Small intestine (tissue), 16 donors: ENCODE measurements at places on chromosomes 5 and 9.

DNA sequence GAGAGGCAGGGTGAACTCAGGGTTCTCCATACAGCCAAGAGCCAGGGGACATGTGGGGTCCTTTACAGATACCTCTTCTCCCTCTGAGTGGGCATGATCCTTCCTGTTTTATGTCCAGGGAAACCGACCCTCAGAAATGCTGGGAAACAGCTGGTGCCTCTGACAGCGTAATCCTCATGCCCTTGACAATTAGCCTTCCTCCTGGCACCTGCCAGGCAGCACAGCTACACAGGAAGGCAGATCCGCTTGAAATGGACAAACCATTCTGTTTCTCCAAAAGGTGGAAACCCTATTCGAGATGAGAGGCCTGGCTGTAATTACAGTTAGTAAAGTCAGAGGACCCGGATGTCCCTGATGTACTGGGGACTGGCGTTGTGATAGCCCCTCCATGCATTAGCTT lies 7.2 kb downstream of the ERGIC1 start:
- no peaks in the 10 kb centered on the region for H3K27me3 ChIP-seq
- no peak overlapping the region for H3K4me3 ChIP-seq
- peaks cover 5% of the 10 kb centered on the region for H3K4me1 ChIP-seq
- peaks cover 59% of the 10 kb centered on the region for H3K36me3 ChIP-seq

- no peak overlapping the region for H3K4me3 ChIP-seq
- H3K4me1 ChIP-seq: no peaks in the 10 kb centered on the region
- no peaks in the 10 kb centered on the region for H3K36me3 ChIP-seq
- H3K27me3 ChIP-seq: no peaks in the 10 kb centered on the region
- no peak overlapping the region for H3K27ac ChIP-seq
- DNase-seq: no peak
Measured at GRCh38 chr5:123559434-123559775, 47.4 kb downstream of the CSNK1G3 start.

GRCh38 chr5:140220032-140220697 lies 45.2 kb downstream of the CYSTM1 start:
- no peaks in the 10 kb centered on the region for H3K36me3 ChIP-seq
- DNase-seq: no peak
- peaks cover 37% of the 10 kb centered on the region for H3K4me1 ChIP-seq
- no peaks in the 10 kb centered on the region for H3K27me3 ChIP-seq
- H3K27ac ChIP-seq: peak overlapping the region; percentile 76

- H3K4me1 ChIP-seq: no peaks in the 10 kb centered on the region
- H3K4me3 ChIP-seq: no peak overlapping the region
- no peaks in the 10 kb centered on the region for H3K36me3 ChIP-seq
- peak; percentile 8 for DNase-seq
Measured at GRCh38 chr5:102591650-102592049, 92.8 kb upstream of the SLCO6A1 start.

GRCh38 chr5:158725297-158725851 lies 374.3 kb downstream of the EBF1 start:
- DNase-seq: peak; percentile 1
- H3K36me3 ChIP-seq: no peaks in the 10 kb centered on the region
- no peaks in the 10 kb centered on the region for H3K27me3 ChIP-seq
- H3K27ac ChIP-seq: no peak overlapping the region
- H3K4me1 ChIP-seq: no peaks in the 10 kb centered on the region

DNA sequence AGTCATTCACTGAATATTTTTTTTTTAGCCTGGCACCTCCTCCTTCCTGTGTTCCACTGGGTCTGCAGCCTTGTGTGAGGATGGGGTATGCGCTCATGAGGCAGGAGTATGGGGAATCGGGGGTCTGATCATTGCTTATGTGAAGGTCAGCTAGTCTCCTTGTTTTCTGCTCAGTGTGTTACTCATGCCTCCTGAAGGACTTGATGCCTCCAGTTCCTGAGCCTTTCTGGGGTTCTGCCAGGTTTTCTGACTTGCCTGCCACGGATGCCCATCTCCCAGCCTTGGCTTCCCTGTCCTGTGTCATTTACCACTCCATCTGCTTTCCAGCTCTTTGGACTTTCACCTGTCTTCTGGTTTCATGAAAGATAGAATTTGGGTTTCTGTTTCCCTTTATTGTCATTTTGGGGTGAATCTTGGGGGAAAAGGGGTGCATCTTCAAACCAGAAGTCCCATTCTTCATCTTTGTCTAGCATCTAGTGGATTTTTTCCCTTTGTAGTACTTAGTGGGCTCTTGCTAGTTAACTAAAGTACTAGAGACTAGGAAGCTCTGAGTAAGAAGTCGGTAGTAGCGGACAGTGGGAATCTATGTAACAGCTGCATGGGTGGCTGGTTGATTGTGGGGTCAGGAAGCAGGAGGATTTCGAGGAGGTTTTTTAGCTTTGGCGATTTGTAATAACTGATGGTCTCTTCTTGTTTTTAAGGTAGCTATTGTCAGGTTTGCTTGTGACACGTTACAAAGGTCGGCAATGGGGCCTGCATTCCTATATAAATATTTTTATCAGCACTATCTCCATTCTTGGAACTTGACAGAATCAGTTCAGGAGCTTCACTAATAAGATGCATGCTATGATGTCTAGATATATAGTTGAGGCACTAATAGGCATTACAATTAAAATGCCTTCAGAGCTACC lies 8.2 kb downstream of the OTULIN start:
- peaks cover 16% of the 10 kb centered on the region for H3K4me1 ChIP-seq
- H3K27me3 ChIP-seq: no peaks in the 10 kb centered on the region
- H3K27ac ChIP-seq: no peak overlapping the region
- no peak overlapping the region for H3K4me3 ChIP-seq
- peak; percentile 14 for DNase-seq

DNA sequence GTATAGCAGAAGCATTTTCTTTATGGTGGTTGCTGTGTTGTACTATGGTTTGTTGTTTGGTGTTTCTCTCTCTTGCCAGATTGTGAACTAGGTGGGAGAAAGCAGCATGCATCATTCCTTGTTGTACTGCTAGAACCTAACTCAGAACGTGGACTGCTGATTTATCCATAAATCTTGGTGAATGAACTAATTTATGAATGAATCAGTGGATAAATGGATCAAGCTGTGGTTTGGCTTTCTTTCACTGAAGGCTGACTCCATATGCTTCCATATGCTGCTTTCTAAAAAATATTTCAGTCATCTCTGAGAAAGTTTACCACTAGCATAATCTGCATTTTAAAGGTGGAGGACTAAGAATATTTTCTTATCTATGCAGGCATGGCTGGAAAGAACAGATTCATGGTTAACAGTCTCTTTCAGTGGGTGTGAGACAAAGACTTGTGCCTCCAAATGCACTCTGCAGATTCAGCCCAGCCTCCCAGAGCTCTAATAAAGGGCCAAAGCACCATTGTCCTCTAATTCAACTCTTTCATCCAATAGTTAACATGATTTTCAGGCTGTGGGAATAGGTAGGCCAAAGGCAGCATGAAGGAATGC lies 237.7 kb downstream of the SH3GL2 start:
- no peaks in the 10 kb centered on the region for H3K36me3 ChIP-seq
- no peak overlapping the region for H3K4me3 ChIP-seq
- H3K4me1 ChIP-seq: no peaks in the 10 kb centered on the region
- no peak overlapping the region for H3K27ac ChIP-seq
- H3K27me3 ChIP-seq: no peaks in the 10 kb centered on the region

DNA sequence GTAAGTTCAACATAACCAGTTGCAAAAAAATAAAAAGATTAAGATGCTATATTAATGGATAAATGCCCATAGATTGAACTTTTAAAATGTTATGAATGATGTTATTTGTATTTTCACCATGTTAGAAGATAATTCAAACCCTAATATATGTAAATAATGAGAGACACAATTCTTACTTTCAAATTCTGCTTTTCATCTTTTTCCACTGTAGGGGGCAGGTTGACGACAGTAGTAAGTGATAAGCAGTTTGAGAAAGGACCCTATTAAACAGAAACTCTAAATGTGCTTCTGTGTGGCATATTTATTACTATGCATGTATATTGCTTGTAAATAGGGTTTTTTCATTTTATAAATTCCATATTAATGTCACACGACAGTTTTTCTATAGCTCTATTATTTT lies 591.1 kb downstream of the SEMA5A start:
- H3K36me3 ChIP-seq: no peaks in the 10 kb centered on the region
- no peak overlapping the region for H3K4me3 ChIP-seq
- H3K4me1 ChIP-seq: no peaks in the 10 kb centered on the region
- no peak for DNase-seq

DNA sequence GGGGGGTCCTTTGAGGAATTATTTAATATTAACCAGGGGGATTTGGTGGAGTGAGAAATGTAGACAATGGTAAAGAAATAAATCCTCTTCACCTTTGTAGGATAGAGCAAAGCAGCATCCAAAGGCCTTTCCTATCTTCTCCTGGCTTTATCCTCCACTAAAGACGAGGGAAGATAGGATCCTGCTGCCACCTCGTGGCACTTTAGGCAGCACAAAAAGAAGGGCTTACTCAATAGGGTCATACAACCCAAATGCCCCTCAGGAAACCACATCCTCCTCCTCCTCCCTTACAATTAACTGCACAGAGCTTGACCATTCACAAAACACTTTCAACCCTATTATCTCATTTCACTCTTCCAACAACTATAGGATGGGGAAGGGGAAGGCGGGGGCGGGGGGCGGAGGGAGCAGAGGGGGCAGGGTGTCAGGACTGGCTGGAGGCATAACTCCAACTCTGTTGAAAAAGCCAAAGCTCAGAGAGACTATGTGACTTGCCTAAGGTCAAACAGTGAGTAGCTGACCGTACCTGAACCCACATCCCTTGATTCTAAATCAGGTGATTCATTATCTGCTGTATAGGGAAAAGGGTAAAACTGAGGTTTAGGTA lies 45.4 kb upstream of the MYOT start:
- H3K36me3 ChIP-seq: no peaks in the 10 kb centered on the region
- H3K4me3 ChIP-seq: no peak overlapping the region
- no peaks in the 10 kb centered on the region for H3K4me1 ChIP-seq
- no peaks in the 10 kb centered on the region for H3K27me3 ChIP-seq
- peak; percentile 65 for DNase-seq

DNA sequence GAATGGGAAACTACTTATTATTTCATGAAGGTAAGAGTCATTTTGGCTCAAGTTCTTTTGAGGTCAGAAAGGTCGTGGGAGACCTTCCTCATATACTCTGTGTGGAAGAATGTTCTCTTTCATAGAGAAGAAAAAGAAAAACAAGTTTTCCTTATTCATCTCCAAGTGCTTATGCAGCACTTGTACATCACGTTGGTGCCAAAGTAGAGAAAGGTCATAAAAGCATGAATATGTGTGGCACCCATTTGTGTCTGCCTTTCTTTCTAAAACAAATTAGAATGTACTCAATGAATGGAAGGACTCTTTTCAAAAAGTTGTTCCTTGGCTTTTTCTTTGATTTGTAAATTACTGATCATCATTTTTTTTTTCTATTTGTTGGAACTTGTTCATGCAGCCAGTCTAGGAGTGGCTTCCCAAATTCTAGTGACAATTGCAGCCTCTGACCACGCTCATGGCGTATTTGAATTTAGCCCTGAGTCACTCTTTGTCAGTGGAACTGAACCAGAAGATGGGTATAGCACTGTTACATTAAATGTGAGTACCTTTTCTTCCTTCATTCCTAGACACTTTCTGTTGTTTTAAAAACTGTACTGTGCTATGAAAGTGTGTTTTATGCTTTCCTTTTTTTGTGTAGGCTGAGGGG lies 122.4 kb downstream of the ADGRV1 start:
- no peaks in the 10 kb centered on the region for H3K4me1 ChIP-seq
- H3K27me3 ChIP-seq: no peaks in the 10 kb centered on the region

DNA sequence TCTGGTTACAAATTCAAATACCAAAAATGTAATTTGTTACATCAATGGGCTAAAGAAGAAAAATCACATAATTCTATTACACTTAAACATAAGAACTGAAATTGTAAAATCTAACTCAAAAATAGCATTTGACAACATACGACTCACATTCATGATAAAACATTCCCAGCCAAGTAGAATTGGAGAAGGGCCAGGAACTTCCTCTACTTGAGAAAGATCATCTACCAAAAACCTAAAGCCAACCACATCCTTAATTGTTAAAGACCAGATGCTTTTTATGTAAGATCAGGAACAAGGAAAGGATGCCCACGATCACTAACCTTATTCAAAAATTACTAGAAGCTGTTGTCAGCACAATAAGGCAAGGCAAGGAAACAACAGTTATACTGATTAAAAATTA lies 1819.8 kb upstream of the C9orf72 start:
- H3K27ac ChIP-seq: no peak overlapping the region
- H3K4me3 ChIP-seq: no peak overlapping the region
- no peak for DNase-seq
- H3K4me1 ChIP-seq: no peaks in the 10 kb centered on the region

- no peaks in the 10 kb centered on the region for H3K4me1 ChIP-seq
- H3K36me3 ChIP-seq: no peaks in the 10 kb centered on the region
- H3K4me3 ChIP-seq: no peak overlapping the region
Measured at GRCh38 chr5:15446552-15446951, 53.4 kb upstream of the FBXL7 start.

DNA sequence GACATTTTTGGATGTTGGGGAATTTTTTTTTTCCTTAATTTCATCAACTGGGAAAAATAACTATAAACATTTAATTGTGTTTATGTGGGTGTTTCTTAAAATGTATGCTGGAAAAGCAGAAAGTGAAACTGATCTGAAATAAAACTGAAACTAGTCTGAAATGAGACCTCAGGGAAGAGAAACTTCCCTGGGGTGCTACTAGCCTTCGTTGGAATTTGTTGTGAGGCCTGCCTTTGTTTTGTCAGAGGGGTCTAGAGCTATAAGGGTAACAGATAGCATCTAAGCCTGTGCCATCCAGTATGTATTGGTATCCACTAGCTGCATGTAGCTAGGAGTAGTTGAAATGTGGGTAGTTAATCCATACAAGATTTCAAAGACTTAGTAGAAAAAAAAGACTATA lies 10.4 kb downstream of the ZNF618 start:
- peak overlapping the region; percentile 31 for H3K4me3 ChIP-seq
- H3K4me1 ChIP-seq: no peaks in the 10 kb centered on the region
- no peak overlapping the region for H3K27ac ChIP-seq
- H3K36me3 ChIP-seq: no peaks in the 10 kb centered on the region
- no peaks in the 10 kb centered on the region for H3K27me3 ChIP-seq

- H3K27ac ChIP-seq: no peak overlapping the region
- no peaks in the 10 kb centered on the region for H3K36me3 ChIP-seq
- no peak overlapping the region for H3K4me3 ChIP-seq
- no peaks in the 10 kb centered on the region for H3K4me1 ChIP-seq
Measured at GRCh38 chr9:3035579-3036332, 191.9 kb upstream of the PUM3 start.

DNA sequence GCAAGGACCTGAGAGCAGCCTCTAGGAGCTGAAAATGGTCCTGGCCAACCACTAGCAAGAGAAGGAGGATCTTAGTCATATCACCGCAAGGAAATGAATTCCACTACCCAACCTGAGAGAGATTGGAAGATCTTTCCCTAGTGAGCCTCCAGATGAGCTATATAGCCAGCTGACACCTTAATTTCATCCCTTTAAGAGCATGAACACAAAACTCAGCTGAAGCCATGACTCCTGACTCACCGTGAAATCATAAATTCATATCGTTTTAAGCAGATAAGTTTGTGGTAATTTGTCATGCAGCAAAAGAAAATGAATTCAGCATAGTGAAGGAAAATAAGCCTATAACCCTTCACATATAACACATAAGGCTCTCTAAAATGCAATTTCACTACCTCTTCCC lies 23.5 kb downstream of the MAPKAP1 start:
- no peak overlapping the region for H3K4me3 ChIP-seq
- DNase-seq: no peak
- peaks cover 5% of the 10 kb centered on the region for H3K36me3 ChIP-seq
- no peaks in the 10 kb centered on the region for H3K27me3 ChIP-seq
- no peaks in the 10 kb centered on the region for H3K4me1 ChIP-seq
- H3K27ac ChIP-seq: no peak overlapping the region

- H3K4me1 ChIP-seq: no peaks in the 10 kb centered on the region
- H3K27me3 ChIP-seq: no peaks in the 10 kb centered on the region
- no peak overlapping the region for H3K4me3 ChIP-seq
- no peak overlapping the region for H3K27ac ChIP-seq
- no peak for DNase-seq
Measured at GRCh38 chr5:3843706-3844105, 248.1 kb downstream of the IRX1 start.
